Activated CD4-positive, alpha-beta T cell treated with anti-CD3 and anti-CD28 coated beads, Interleukin-2, amount 50 U/mL, for 48 hours (primary cell): ENCODE measurements at places on chromosomes 11 and 22.
A peak's percentile ranks its signal among the peaks of the same experiment; 100 is the strongest.

DNA sequence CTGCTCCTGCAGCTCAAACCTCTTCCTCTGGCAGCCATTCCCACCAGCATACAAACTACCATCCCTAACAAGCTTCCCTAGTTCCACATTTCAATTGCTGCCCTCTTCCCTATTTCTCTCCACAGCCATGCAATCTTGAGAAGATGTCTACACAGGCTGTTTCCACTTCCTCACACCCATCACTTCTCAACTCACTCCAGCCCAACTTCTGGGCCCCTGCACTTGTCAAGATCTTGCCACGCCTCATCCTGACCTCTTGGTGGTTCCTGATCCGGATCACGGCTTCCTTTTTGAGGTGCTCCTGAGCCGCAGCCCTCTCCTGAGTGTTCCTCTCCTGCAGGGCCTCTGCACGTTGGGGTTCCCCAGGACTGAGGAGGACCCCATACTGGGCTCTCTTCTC lies 22.6 kb downstream of the RPL27A start:
- DNase-seq = no peak

- no peak for DNase-seq
These were observed at the start of gene PNPLA2 for GRCh38 chr11:818396-819128. Gene PNPLA2, plus strand, starts transcription at chr11:818914. Its CDS starts 805 bp downstream, at chr11:819719.

DNA sequence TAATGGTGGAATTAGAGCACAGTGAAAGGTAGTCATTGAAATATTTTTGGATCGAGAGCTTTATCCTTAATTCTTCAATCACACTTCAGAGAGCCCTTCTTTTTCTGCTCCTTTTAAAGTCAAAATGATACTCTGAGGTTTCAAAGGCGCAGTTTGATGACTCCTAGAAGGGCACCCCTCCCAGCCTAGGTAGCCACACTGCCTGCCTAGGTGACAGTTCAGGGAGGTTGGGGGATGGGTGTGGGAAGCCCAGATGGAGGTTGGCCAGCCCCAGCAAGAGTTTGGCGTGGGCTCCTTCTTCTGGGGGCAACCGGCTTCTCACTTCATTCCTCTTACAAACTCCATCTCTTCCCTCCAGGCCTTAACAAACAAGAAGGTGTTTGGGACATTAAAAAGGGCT lies 28.6 kb upstream of the PHF21A start:
- peak; percentile 12 for DNase-seq

DNA sequence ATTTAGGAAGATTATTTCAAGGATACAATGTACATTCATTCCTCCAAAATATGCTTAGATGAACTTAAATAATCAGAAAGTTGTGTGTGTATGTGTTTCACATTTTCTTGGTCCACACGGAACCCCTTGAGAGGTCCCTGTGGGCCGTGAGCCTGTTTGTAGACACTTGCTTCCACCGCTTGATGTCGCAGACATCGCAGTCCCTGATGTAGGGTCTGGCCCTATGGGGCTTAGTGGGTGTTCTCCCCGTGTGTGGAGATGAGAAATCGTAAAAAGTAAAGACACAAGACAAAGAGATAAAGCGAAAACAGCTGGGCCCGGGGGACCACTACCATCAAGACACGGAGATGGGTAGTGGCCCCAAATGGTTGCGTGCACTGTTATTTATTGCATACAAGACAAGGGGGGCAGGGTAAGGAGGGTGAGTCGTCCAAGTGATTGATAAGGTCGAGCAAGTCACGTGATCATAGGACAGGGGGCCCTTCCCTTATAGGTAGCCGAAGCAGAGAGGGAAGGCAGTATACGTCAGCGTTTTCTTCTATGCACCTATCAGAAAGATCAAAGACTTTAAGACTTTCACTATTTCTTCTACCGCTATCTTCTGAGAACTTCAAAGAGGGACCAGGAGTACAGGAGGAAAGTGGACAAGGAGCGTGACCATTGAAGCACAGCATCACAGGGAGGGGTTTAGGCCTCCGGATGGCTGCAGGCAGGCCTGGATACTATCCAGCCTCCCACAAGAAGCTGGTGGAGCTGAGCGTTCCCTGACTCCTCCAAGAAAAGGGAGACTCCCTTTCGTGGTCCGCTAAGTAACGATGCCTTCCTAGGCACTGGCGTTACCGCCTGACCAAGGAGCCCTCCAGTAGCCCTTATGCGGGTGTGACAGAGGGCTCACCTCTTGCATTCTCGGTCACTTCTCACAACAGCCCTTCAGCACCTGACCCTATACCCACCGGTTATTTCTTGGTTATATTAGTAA lies 1.2 kb upstream of the APOBEC3C start:
- no peak for DNase-seq

DNA sequence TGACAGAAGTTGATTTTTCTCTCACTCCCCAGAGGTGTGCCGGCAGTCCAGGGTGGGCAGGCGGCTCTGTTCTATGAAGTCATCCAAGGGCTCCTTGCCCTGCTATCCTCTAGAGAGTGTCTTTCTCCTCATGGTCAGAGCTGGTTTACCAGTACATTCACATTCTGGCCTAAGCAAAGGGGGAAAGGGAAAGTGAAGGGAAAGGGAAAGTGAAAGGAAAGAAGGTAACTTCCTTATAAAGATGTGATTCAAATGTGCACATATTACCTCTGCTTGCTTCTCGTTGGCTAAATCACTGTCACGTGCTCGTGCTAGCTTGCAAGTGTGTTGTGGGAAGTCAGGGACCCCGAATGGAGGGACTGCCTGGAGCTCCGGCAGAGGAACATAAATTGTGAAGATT lies 2.9 kb upstream of the HTATIP2 start:
- DNase-seq = no peak

DNA sequence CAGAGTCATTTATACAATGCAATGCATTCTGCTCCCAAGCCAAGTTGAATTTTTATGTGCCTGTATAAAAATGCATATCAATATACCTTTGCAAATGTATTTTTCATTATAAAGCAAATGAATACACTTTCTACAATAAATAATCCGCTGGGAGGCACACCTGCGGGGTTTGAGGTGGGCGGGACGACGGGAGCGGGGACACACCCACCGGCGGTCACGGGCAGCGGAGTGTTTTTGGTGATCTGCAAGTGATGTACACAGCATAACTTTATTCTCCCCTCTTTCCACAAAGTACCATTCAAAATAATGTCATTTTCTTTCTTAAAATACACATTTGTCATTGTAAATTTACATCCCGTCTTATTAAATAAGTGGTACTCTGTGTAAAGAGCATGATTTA lies 54.1 kb downstream of the BRD1 start:
- no peak for DNase-seq

DNA sequence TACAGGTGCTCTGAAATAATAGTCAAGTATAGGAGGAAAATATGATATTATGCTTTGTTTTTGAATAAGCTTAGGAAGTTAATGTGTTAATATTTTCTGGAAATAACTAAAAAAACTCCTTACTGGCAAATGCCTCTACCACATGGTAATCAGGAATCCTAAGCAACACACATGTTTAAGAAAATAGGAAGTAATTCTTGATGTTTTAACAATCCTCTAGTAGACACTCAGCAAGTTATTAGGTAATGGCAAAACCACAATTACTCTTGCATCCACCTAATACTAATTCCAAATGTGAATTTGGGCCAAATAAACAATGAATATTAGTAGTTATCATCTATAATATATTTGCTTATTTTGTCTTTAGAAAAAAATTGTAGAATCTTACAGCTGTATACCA lies 53.6 kb downstream of the SLC35F2 start:
- no peak for DNase-seq

DNA sequence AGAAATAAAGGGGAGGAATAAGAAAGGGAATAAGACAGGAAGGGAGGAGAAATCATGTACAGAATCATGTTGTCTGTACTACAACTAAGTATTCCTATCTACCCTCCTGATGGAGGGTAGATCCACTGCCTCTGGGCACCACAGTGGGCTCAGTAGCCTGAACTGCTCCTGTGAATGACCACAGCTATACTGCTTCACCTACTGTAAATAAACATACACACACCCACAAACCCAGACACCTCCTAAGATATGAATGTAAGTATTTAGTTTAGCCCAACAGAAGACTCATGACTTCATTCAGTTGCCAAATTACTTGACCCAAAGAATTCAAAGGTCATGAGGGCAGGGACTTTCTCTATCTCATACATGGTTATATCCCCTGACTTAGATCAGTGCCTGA lies 177.3 kb upstream of the C11orf58 start:
- no peak for DNase-seq

DNA sequence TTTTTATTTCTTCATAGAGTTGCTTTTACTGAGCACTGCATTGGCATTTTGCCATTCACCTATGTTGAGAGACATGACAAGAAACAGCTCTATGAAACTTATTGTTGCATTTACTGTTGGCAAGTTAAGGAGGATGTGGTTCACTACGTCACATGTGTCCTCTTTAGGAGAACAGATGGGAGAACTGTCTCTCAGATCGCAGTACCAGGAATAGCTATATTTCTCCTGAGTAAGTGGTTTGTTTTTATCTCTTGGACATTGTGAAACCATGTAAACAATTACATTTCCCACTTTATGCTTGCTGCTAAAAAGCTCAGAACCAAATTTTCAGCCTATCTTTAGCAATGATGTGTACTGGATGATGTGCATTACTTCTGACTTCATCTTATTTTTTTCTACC lies 34.8 kb upstream of the PSMA1 start:
- no peak for DNase-seq

DNA sequence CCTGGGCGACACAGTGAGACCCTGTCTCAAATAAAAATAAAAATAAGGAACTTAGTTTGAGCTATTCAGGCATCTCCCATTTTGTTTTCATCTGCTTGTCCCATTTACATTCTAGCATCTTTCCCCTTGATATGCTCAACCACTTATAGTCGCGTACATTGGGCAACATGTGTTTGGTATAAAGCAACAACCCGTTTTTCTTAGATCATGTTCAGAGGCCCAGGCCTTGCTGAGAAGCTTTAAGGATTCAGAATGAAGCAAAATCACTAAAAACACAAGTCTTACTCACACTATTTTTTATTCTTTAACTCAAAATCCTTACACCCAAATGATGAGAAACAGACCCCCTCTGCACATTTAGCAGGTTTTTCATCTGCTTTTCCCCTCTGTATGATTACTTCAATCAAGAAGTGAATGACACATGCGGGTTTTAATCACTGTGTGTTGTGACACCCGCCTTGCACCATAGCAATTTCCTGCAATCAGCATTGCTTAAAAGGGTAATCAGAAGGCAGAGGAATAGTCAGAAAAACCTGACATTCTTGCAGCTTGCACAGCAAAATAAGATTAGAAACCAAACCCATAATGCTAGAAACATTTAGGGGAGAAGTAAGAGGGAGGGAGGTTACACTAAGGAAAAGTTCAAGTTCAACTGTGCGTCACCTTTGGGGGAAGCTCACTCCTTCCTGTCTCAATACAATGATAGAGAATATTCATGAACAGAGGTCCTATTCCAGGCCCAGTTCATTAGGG lies 25.9 kb downstream of the ALG9 start:
- no peak for DNase-seq

GRCh38 chr22:40651563-40652501 lies 15.3 kb upstream of the MRTFA start:
- DNase-seq = peak; percentile 94

- DNase-seq = no peak
These were observed 22.4 kb upstream of the PARVA start for GRCh38 chr11:12354750-12355545.

GRCh38 chr11:120972621-120973020 lies 51.3 kb upstream of the TBCEL start:
- no peak for DNase-seq

GRCh38 chr11:7927635-7928034 lies 3.4 kb downstream of the OR10A6 start:
- DNase-seq = no peak

GRCh38 chr11:12376259-12377081 lies 901 bp upstream of the PARVA start:
- DNase-seq = no peak
